ENCODE measurements at places on chromosomes 12 and 14.

GRCh38 chr14:28807518-28807917 is 40.9 kb downstream of the FOXG1 start:
- DNase-seq: no peak

DNA sequence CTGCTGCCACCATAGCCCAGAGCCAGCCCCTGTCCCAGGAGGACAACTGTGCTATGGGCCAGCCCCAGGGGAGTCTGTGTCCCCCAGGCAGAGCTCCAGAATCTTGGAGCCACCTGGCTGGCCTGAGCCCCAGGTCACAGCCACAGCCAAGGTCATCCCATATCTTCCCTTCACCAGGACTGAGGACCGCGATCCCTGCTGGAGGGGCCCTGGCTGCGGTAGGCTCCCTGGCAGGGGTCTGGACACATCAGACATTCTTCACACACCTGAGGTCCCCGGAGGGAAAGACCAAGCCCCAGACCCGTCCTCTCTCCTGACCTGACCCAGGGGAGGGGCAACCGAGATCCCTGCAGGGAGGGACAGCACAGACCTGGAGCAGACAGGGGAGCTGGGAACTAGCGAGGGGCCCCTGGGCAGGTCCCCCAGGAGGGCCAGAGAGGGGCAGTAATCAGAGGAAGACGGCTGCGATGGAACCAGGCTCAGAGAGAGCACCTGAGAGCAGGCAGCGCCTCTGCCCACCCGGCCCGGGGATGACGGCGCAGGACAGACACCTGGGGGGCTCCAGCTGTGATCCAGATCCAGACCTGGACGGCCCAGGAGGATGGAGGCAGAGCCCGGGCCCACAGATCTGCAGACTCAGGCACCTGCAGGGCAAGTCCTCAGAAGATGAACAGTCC is 103.2 kb upstream of the EIF5 start:
- DNase-seq: no peak

DNA sequence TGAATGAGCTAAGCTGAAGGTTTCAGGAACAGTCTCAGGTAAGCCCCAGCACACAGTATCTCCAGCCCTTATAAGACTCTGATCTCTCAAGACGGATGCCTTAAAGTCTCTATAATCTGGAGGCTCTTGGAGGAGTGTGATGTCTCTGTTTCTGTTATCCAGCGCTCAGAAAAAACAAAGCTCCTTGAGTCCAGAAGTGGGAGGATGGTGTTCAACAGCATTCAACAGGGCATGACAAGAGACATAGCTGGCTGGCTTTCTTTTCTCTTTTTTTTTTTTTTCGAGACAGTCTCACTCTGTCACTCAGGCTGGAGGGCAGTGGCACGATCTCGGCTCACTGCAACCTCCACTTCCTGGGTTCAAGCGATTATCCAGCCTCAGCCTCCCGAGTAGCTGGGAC is 31.6 kb upstream of the TESC start:
- DNase-seq: no peak

DNA sequence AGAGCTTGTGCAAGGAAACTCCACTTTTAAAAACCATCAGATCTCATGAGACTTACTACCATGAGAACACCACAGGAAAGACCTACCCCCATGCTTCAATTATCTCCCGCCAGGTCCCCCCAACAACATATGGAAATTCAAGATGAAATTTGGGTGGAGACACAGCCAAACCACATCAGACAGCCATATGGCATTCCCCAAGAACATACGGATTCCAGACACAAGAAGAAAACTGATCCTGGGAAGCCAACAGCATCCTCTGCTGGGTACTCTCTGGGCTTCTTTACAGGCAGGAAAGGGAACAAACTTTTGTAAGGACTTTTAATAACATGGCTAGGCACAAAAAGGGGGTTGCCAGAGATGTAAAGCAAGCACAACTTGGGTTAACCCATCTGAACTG is 127.2 kb downstream of the TMEM132C start:
- DNase-seq: no peak
